Stimulated activated naive B cell treated with anti-CD40 and anti-IgM and Interleukin-4, amounts not matched to agents 10 μg/mL and 1 μg/mL and 100 μg/mL, for 72 hours (primary cell): ENCODE measurements at places on chromosomes 13 and 19.
A peak's percentile ranks its signal among the peaks of the same experiment; 100 is the strongest.

GRCh38 chr13:106570299-106570852 is 2.4 kb upstream of the ARGLU1 start:
- peak; percentile 54 for DNase-seq

GRCh38 chr13:113962975-113963374 is 10.9 kb downstream of the C13orf46 start:
- DNase-seq: no peak

- DNase-seq: no peak
These were observed 193.6 kb downstream of the RAP2A start for GRCh38 chr13:97627566-97627965.

GRCh38 chr13:109684824-109685202 is 101.6 kb downstream of the IRS2 start:
- no peak for DNase-seq

GRCh38 chr13:111005808-111006505 is 91.1 kb upstream of the ANKRD10 start:
- DNase-seq: no peak

- no peak for DNase-seq
These were observed 13.3 kb downstream of the ZNF71 start for GRCh38 chr19:56608274-56608964.

GRCh38 chr13:45295536-45295935 is 45.4 kb downstream of the TPT1 start:
- DNase-seq: no peak

DNA sequence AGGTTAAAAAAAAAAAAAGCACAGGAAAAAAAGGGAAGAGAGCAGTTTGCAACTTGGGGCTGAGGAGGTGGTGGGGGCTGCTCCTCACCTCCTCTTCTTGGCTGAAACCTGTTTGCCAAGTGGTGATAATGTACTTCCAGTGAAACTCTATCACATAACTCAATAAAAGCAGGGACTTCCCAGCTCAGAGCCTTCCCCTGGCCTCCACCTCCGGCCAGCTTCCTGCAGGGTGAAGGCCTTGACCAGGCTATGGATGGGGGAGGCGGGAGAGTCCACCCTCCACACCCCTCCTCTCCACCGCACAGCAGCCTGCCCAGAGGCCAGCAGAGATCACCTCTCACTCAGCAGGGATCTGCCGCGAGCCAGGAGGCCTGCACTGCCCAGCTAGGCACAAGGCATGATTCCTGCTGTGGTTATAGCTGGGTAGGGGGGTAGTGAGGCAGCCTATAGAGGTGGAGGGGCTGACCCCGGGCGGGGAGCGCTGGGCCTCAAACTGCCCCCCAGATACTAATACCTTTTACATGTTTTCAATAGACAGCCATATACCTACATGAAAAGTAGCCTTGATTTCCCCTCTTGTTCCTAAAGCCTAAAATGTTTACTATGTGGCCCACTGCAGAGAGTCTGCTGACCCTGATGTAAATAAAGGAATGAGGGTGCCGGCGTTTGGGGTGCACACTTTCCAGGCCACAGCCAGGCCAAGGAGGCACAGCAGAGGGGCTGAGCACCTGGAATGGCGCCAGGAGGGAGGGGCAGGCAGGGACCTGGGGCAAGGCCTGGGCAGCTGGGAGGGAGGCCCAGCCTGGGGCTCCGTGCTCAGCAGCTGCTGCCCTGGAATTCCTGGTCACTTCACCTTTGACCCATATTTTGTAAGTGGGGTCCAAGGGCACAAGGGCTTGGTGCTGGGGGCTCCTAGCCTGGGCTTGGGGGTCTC is 10.3 kb downstream of the ZNF787 start:
- no peak for DNase-seq

GRCh38 chr13:113176280-113176679 is 17.8 kb downstream of the PROZ start:
- DNase-seq: no peak
